ENCODE measurements at places on chromosomes 7 and 10.

DNA sequence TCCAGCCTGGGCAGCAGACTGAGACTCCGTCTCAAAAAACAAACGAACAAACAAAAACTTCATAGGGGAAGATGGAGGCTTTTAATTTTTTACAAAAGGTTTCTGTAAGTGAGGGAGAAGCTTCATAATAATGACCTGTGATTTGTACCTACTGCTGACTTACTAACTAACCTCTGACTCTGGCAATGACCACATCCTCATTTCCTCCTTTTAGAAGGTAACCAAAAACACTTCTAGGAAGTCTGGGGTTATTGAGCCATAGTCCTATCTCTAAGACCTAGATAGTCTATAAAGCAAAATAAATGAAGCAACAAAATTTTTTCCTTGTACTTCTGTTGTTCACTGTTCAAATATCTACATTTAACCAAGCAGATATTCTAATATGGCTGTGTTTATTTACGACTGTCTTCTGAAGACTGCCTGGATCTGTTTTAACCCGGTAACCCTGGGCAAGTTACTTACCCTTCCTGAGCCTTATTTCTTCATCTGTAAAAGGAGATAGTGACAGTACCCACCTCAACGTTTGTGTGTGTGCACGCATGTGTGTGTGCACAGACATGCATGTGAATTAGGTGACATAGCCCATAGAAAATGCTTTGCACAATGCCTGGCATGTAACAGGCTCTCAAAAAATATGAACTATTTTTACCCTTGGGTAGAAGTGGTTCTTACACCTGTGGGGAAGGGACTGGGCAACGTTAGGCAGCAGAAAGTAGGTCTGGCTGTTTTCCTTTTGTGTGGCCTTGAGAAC, 30.8 kb upstream of the SMNDC1 start:
- DNase-seq = no peak

DNA sequence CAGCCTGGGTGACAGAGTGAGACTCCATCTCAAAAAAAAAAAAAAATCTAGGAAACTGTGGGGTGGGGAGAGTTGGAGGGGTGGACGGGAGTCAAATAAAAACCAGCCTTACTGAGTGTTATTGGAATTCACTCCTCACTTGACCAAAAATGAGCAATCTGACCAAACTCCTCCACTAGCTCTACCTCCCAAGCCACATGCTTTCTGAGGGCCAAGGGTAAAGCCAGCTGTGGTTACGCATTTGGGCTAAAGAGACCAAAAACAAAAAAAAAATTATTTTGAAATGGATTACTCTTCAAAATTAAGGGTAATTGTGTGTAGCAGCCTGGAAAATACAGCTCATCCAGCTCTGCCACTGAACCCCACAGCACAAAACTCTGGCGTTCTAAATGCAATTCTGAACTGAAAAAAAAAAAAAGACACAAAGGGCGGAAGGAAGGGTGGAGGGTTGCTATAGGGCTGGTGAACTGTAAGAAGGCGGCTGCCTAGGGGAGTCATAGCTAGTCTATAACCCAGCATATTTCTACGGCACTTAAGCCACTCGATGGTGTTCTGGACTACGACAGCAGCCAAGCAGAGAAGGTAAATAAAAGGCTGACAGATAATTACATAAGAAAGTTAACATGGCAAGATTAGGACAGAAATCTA, 7.8 kb downstream of the ELMO1 start:
- peak; percentile 41 for DNase-seq

- no peak for DNase-seq
These were observed 92.7 kb upstream of the MACROH2A2 start for GRCh38 chr10:69959911-69960310.

- DNase-seq = no peak
These were observed 6.3 kb downstream of the LRMDA start for GRCh38 chr10:75437693-75438092.

- no peak for DNase-seq
These were observed 138.4 kb upstream of the TNS3 start for GRCh38 chr7:47720141-47720906.

DNA sequence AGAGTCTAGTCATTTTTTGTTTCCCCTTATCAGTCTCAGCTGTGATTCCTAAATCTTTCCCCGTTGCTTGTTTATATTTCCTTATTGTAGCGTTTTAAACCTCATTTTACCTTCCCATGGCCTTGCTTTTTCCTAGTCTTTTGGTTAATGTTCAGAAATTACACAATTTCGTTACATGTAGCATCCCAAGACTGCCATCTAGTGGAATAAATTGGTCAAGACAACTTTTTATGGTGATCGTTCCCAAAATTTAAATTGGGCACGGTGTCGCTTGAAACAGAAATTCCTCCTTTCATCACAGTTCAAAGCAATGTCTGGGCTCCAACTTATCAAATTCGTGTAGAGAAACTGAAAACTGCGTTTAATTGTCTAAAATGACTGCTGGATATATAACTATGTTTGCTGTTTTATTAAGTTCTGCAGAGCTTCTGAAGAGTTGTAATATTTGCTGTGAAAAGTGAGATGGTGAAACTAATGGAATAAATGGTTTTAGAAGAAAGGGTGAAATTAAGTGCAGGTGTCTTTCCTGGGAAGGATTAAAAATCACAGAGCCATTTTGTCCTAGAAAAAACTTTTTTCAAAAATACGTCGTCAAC, 370.2 kb downstream of the PHF14 start:
- DNase-seq = peak; percentile 22

DNA sequence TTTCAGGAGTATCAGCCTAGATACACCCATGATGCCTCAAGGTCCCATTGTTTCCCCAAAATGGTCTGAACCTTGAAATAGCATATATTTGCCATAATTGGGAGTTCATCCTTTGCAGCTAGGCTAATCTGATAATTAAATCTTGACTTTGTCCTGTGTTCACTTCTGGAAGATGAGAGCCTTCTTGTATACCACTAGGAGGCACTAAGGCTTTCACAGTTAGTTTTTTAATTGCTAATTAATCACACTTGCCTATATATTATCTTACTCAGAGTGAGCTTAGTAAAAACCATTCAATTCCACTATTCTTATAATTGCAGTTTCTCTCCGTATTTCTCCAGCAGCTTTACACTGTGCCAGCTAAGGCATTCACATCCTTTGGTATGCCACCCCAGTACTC, 48.7 kb upstream of the MAGI2 start:
- DNase-seq = no peak

GRCh38 chr10:97138846-97139245, 46.9 kb downstream of the SLIT1 start:
- DNase-seq = no peak

- no peak for DNase-seq
These were observed 21.5 kb downstream of the GUSB start for GRCh38 chr7:65960351-65961074.

- no peak for DNase-seq
These were observed 88.1 kb upstream of the RSU1 start for GRCh38 chr10:16905320-16905719.

DNA sequence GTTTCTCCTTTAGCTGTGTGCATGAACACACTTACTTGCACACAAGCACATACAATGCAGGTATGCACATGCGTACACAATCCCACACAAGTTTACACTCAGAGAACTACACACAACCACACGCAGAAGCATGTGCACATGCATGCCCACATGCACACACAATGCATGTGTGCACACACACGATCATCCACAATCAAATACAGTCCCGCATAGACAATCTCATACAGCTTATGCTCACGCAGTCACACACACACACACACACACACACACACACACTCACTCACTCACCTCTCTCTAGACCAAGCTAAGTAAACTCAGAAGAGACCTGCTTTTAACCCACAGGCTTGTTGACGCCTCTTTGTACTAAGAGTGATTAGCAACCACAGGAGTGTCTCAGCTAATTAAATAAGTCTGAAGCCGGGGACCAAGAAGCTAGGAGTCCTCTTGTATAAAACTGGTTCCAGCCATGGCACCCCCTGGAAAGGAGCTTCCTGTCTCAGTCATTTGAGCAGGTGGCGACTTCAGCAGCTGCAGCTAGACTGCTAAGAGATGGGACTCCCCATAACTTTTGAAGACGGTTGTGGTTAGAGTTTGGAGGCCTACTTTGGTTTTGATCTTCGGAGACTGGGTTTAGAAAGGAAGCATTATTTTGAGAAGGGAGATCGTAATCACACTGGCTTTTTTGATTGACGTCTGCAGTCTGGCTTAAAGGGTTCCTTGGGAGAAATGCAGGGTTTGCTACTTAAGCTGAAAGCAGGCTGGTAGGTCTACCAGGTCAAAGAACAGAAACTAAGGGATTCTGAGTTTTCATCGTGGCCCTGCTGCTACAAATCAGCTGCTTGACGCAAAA, 82.3 kb upstream of the ADRB1 start:
- peak; percentile 94 for DNase-seq

- no peak for DNase-seq
These were observed 77.1 kb upstream of the CAMK2B start for GRCh38 chr7:44402401-44403060.

GRCh38 chr10:78976825-78977755, 91.7 kb upstream of the ZMIZ1 start:
- DNase-seq = no peak

DNA sequence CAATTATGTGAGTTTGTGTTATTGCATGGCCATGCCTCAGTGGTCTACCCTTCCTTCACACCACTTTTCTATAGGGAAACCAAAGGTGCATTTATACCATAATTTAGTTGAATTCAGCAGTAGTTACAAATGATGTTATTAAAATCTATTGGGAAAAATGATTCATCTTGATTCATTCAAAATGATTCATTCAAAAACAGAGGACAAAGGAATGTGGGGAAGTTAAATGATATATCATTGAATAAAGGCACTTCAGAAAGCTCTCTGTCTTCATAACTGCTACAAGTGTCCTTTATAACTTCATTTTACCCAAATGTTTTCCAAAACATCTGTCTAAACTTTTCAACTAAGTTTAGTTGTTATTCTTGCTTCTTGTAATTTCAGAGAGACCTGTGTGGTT, 722.9 kb downstream of the GRM8 start:
- DNase-seq = no peak

DNA sequence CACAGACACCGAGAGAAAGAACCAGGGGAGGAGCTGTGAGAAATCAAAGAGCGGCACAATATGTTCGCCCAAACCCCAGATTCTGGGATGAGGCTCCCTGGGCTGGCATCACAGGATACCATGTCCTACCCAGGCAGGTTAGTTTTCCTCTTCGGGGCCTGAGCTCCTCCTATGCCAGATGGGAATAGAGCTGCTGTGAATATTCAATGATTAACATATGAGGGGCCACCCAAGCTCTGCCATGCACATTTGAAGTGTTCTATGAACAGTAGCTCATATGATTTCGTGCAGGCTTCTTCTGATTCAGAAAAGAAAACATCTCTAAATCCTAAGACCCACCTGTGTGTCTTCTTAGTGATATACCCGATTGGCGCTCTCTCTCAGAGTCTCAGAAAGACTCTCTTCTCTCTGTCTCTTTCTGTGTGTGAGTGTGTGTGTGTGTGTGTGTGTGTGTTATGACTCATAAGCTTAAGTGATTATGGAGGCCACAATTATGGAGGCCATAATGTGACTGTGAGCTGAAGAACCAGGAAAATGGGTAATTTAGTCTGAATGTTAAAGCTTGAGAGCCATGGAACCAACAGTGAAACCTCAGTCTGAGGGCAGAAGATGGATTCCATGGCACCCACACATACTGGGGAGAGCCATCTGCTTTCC, 220.5 kb downstream of the KLF6 start:
- no peak for DNase-seq

GRCh38 chr7:92133133-92133736, 1.0 kb downstream of the CYP51A1 start:
- no peak for DNase-seq

DNA sequence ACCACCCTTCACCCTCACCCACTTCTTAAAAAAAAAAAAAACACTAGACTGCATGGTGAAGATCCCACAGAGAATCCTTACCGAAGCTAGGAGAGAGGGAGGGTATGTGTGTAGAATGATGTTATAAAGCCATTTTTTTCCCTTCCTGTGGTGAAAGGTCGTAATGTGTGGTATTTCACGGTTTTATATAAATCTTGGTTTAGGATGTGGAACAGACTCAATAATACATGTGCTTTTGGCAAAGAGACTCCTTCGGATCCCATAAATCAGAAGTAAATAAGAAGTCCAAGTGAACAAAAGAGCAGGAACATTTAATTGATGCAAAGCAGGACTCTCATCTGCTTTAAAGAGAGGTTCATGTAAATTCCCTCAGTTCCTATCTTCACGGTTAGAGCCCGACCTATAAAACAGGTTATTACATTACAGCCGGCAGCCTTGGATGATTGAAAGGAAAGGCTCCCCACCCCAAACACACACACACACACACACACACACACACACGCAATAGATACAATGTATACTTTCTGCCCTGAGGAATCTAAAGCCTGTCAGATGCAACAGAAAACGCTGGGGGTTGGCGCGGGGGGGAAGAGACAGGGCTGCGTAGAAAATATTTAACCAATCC, 8.8 kb downstream of the DLX5 start:
- DNase-seq = no peak

- DNase-seq = no peak
These were observed 346.0 kb downstream of the PHF14 start for GRCh38 chr7:11319491-11320274.

DNA sequence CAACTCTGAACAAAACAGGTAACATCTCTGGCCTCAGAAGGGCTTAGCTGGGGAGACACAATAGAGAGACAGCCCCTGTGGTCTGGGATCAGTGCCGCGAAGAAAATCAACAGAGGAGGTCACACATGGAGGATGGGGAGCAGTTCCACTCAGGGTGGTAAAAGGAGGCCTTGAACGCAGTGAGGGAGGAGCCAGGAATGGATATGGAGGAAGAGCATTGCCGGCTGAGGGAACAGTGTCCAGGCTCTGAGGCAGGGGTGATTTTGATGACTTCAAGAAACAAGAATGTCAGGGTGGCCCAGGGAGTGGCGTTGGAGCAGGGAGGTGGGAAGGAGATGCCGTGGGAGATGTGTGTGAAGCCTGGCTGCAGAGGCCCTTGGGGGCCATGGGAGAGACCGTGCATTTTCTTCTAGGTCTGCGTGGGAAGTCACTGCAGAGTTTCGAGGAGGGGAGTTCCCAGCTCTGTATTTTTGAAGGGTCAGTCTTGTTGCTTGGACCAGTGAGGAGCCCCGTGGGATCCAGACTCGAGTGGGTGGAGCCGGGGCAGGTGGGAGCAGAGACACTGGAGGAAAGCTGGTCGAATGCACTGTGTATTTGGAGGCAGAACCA, 35.7 kb upstream of the SH2D4B start:
- DNase-seq = no peak

GRCh38 chr7:93062599-93062998, 55.2 kb downstream of the SAMD9 start:
- no peak for DNase-seq

DNA sequence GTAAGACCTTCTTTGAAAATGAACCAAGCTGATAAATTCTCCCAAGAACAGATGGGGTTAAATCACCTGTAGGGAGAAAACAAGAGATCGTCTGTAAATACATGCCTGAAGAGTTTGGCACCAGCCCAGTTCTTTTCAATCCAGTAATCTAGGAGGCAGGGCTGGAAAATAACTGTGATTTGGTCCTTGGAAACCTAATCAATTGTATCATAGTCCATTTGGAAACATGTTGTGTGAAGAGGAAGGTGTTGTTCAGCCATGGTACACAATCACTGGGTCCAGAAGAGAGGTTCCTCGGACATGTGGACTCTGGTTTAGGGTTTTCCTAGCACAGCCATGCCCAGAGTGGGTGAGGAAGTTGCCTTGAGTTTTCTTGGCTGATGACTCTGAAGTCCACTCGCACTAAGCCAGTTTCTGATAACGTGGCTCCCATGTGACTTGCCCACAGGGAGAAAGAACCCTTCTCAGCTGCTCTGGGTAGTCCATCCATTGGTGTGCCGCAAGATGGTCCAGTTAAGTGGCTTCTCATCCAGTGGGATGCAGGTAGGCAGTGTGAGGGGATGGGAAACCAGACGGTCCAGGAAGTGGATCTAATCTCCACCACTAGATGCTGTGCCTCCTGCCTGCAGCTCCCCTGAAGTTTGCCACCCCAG, 5.1 kb downstream of the BLNK start:
- no peak for DNase-seq
